Activated naive CD4-positive, alpha-beta T cell treated with anti-CD3 and anti-CD28 coated beads, Interleukin-2, amount 10 ng/mL, durations not matched to agents 5 hours and 36 hours (primary cell): ENCODE measurements at places on chromosomes 3 and 15. TPM values are rescaled to one million over a fixed set of nuclear protein-coding genes. Genes with fewer than 3 reads are reported as not detected.

The ACKR4 gene
- total RNA-seq, result not detected

The SRPRB gene
- total RNA-seq, result 49.1 TPM

The TGM4 gene
- total RNA-seq, result not detected

The GPD1L gene
- 32.2 TPM for total RNA-seq

The MAPKAPK3 gene
- total RNA-seq, result 161 TPM

The ATP2C1 gene
- total RNA-seq, result 69.4 TPM

The PLA2G4B gene
- 15.9 TPM for total RNA-seq

The TBC1D23 gene
- 31.2 TPM for total RNA-seq

The PYGO1 gene
- not detected for total RNA-seq

The MESD gene
- 29.3 TPM for total RNA-seq

The FLNB gene
- 25.9 TPM for total RNA-seq

The ALCAM gene
- total RNA-seq, result 7.2 TPM

The TM4SF18 gene
- not detected for total RNA-seq

The IMPG2 gene
- 0.58 TPM for total RNA-seq

The CPNE4 gene
- total RNA-seq, result not detected

The CHST14 gene
- total RNA-seq, result 13.7 TPM

The ENTPD3 gene
- not detected for total RNA-seq

The ZNF619 gene
- 9.2 TPM for total RNA-seq

The CHRM5 gene
- total RNA-seq, result not detected

The CCR3 gene
- total RNA-seq, result 0.19 TPM

The ARGFX gene
- not detected for total RNA-seq

The GNB4 gene
- 3.8 TPM for total RNA-seq

The CYP1A2 gene
- not detected for total RNA-seq

The FGF12 gene
- total RNA-seq, result not detected

The RARRES1 gene
- not detected for total RNA-seq

The ISLR gene
- total RNA-seq, result not detected

The MCTP2 gene
- total RNA-seq, result 17.0 TPM

The PEX5L gene
- not detected for total RNA-seq

The LCTL gene
- total RNA-seq, result not detected

The FRMD5 gene
- not detected for total RNA-seq

The GNAT1 gene
- not detected for total RNA-seq

The NUP210 gene
- 162 TPM for total RNA-seq

The C3orf49 gene
- total RNA-seq, result not detected

The OR5K2 gene
- not detected for total RNA-seq

The ARPIN gene
- not detected for total RNA-seq

The RLBP1 gene
- total RNA-seq, result not detected

The SKOR1 gene
- total RNA-seq, result 0.30 TPM

The MYRIP gene
- total RNA-seq, result not detected

The PLA1A gene
- not detected for total RNA-seq

The LRRIQ4 gene
- total RNA-seq, result not detected

The PTH1R gene
- total RNA-seq, result not detected

The PLXNA1 gene
- 7.2 TPM for total RNA-seq
